Right lobe of liver (tissue), 6 donors: ENCODE measurements at places on chromosomes 3 and 15. TPM values are rescaled to one million over a fixed set of nuclear protein-coding genes. Genes with fewer than 3 reads are reported as not detected.

IQCB1 gene
- 6.4 TPM for total RNA-seq

DVL3 gene
- 20.8 TPM for total RNA-seq

C3orf22 gene
- total RNA-seq, result not detected

OR5K3 gene
- not detected for total RNA-seq

RTP3 gene
- 20.1 TPM for total RNA-seq

CPNE9 gene
- not detected for total RNA-seq

CGNL1 gene
- 54.5 TPM for total RNA-seq

TGM4 gene
- total RNA-seq, result not detected

BRPF1 gene
- total RNA-seq, result 5.4 TPM

CHRNA5 gene
- 0.19 TPM for total RNA-seq

ATP2B2 gene
- total RNA-seq, result 25.9 TPM

ADGRG7 gene
- total RNA-seq, result 6.0 TPM

KLHL40 gene
- not detected for total RNA-seq

- DNase-seq, result no peak
- no peaks in the 10 kb centered on the region for H3K4me1 ChIP-seq
- no peaks in the 10 kb centered on the region for H3K27me3 ChIP-seq
- no peaks in the 10 kb centered on the region for H3K36me3 ChIP-seq
- H3K4me3 ChIP-seq, result no peak overlapping the region
These were observed 199.6 kb upstream of the EIF1B start for GRCh38 chr3:40109641-40110490.

DNA sequence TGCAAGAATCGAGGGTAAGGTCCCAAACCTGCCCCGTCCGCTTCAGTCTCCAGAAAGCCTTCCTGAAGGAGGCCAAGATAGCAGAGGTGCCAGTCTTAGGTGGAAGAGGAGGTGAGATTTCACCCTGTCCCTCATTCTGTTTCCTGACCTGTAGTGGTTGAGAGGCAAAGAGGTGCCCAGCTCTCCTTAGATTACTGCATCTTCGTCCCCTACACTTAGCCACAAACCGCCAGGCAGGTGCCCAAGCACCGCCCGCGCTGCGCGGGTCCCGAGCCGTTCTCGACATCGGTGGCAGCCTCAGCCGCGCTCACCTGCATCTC, 23.8 kb upstream of the POLG start:
- no peaks in the 10 kb centered on the region for H3K36me3 ChIP-seq
- H3K4me1 ChIP-seq, result no peaks in the 10 kb centered on the region
- no peak for DNase-seq
- H3K27me3 ChIP-seq, result peaks cover 43% of the 10 kb centered on the region

DNA sequence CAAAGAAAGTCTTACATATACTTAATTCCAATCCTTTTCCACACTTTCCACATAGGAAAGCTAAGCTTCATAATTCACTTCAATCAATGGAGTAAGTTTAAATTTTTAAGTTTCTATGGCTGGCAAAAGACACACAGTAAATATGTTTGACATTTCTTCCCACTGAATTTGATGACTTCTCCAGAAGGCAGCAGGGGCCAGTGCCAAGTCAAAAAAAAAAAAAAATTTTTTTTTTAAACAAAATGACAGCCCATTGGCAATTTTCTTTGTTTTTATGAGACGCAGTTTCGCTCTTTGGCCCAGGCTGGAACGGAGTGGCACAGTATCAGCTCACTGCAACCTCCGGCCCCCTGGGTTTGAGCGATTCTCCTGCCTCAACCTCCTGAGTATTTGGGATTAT, 28.7 kb downstream of the ATP13A3 start:
- H3K4me3 ChIP-seq, result no peak overlapping the region
- no peak overlapping the region for H3K27ac ChIP-seq
- no peak for DNase-seq
- H3K4me1 ChIP-seq, result no peaks in the 10 kb centered on the region
- peaks cover 7% of the 10 kb centered on the region for H3K36me3 ChIP-seq

DNA sequence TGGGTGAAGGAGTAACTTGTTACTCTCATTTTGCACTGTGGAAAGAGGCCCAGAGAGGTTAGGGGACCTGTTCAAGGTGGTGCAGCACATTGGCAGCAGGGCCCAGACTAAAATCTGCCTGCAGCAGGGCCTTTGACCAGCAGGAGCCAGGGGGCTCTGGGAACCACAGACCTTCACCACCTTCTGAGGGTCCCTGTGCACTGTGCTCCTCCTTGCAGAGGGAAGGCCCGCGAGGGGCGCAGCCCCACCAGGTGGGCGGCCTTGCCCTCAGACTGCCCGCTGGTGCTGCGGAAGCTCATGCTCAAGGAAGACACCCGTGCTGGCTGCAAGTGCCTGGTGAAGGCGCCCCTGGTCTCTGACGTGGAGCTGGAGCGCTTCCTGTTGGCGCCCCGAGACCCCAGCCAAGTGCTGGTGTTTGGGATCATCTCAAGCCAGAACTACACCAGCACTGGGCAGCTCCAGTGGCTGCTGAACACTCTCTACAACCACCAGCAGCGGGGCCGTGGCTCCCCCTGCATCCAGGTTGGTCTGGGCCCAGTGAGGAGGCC, 61.5 kb upstream of the FGD5 start:
- no peak overlapping the region for H3K27ac ChIP-seq
- no peaks in the 10 kb centered on the region for H3K27me3 ChIP-seq
- DNase-seq, result no peak
- H3K4me1 ChIP-seq, result no peaks in the 10 kb centered on the region
- H3K4me3 ChIP-seq, result no peak overlapping the region

DNA sequence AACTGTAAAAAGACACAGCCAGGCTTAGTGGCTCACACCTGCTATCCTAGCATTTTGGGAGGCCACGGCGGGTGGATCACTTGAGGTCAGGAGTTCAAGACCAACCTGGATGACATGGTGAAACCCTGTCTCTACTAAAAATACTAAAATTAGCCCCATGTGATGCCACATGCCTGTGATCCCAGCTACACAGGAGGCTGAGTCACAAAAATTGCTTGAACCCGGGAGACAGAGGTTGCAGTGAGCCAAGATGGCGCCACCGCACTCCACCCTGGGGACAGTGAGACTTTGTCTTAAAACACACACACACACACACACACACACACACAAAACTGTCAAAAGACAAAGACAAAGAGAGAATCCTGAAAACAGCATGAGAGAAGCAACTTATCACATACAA, 18.0 kb downstream of the SPCS1 start:
- H3K27me3 ChIP-seq, result no peaks in the 10 kb centered on the region
- H3K36me3 ChIP-seq, result peaks cover 1% of the 10 kb centered on the region
- DNase-seq, result no peak

GRCh38 chr3:149038322-149038721, 47.0 kb downstream of the GYG1 start:
- no peaks in the 10 kb centered on the region for H3K36me3 ChIP-seq
- no peak overlapping the region for H3K4me3 ChIP-seq
- H3K4me1 ChIP-seq, result no peaks in the 10 kb centered on the region
- H3K27me3 ChIP-seq, result no peaks in the 10 kb centered on the region
- no peak overlapping the region for H3K27ac ChIP-seq

DNA sequence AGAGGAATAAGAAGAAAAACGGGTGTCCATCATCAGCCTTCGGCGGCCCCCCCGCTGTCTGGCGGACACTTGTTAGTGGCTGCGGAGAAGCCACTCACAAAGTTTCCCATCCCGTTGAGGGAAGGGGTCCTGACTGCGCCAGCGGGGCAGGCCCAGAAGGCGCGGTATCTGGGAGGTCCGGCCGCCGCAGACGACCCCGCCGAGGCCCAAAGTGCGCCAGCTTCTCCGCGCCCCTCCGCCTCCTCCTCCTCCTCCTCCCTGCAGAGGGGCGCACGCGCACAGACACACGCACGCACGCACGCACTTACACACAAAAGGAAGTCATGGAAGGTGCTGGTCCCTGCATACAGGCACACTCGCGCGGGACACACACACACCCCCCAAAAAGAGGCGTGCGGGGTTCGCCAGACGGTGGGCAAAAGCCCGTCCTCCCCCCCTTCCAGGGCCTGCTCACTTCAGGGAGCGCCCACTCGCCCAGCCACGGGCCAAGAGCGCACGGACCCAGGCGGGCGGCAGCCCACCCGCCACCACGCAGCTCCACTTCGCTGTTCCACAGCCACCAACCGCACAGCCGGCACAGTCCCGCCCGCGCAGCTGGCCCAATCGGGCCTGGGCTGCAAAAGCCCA, 18.0 kb downstream of the ZNF148 start:
- no peaks in the 10 kb centered on the region for H3K4me1 ChIP-seq
- no peaks in the 10 kb centered on the region for H3K36me3 ChIP-seq
- peak; percentile 58 for DNase-seq
- peak overlapping the region; percentile 48 for H3K4me3 ChIP-seq
- H3K27me3 ChIP-seq, result no peaks in the 10 kb centered on the region

- H3K27ac ChIP-seq, result no peak overlapping the region
- peak overlapping the region; percentile 20 for H3K4me3 ChIP-seq
These were observed 28.1 kb downstream of the NR1I2 start for GRCh38 chr3:119810018-119810435.

DNA sequence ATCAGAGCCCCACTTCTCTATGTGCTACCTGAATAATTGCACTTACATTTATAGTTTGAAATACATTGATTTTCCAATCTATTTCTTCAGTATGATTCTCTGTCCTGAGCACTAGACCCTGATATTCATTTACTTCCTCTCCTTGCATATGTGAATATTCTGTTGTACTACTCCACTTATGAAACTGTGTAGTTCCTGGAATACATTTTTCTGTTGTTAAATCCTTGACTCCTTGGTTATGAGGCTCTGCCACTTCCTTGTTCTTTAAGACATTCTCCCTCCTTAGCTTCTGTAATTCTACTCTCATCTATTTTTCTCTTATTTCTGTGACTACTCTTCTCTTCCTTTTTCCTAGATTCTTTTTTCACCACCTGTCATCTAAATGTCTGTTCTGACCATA, 12.9 kb upstream of the MGA start:
- H3K4me1 ChIP-seq, result peaks cover 15% of the 10 kb centered on the region
- H3K27me3 ChIP-seq, result no peaks in the 10 kb centered on the region
- no peak overlapping the region for H3K4me3 ChIP-seq
- no peaks in the 10 kb centered on the region for H3K36me3 ChIP-seq

DNA sequence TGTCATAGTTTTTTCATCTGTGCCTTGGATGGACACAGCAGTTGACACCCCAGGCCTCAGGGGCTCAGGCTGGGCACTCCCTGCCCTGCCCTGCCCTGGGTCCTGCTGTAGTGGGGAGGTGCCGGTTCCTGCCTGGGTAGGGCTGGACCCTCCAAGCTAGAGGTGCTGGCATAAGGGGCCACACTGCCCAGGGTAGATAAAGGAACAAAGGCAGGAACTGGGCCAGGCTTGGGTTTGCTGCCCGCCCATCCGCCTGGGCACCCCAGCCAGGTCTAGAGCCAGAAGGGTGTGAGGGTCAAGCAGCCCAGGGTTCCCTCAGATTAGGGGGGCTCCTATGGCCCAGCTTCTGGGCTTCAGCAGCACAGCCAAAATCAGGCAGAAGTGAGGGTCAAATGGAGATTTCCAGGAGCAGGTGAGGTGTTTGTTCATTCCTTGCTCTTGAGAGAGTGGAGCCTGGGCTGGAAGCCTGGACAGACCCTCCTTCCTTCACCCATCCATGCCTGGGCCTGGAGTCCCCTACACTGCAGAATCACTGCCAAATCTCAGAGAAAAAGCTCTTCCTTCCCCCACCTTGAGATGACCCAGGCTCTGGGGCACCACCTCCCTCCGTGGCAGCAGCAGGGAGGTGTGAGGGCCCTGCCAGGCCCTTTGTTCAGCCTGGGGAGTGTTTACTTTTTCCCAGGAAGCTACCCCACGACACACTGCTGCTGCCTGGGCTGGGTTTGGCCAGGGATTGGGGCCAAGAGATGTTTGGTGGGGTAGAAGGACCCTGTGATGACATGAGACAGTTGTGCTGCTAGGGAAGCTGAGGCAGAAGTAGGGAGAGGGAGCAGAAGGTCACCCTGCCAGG, 7.1 kb downstream of the SEMA3F start:
- H3K27ac ChIP-seq, result no peak overlapping the region
- no peak overlapping the region for H3K4me3 ChIP-seq
- no peak for DNase-seq
- no peaks in the 10 kb centered on the region for H3K27me3 ChIP-seq

GRCh38 chr3:50203113-50203808, 1.8 kb upstream of the SLC38A3 start:
- H3K4me1 ChIP-seq, result peaks cover 4% of the 10 kb centered on the region
- no peak overlapping the region for H3K4me3 ChIP-seq
- H3K36me3 ChIP-seq, result no peaks in the 10 kb centered on the region
- DNase-seq, result peak; percentile 75
- H3K27me3 ChIP-seq, result no peaks in the 10 kb centered on the region

GRCh38 chr3:161336661-161337060, 34.7 kb downstream of the SPTSSB start:
- H3K4me1 ChIP-seq, result no peaks in the 10 kb centered on the region
- no peak overlapping the region for H3K4me3 ChIP-seq
- no peaks in the 10 kb centered on the region for H3K36me3 ChIP-seq

DNA sequence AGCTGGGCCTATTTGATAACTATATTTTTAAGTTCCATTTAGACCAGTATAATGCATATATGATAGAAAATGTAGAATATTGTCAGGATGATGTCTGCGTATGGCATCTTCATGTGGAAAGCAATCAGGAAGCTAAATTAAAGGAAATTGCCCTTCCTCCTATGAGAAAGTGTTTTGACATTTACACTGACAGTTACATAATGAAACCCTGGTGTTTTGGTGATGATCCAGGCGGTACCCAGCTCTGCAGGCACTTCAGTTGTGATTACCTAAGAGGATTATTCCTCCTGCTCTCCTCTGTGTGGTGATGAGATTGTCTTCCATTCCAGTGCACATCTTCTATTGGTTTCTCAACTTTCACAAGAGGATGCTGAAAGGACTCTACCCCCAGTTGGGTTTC, 126.5 kb upstream of the MITF start:
- no peak overlapping the region for H3K27ac ChIP-seq
- no peaks in the 10 kb centered on the region for H3K27me3 ChIP-seq
- H3K36me3 ChIP-seq, result no peaks in the 10 kb centered on the region
- H3K4me3 ChIP-seq, result no peak overlapping the region
- DNase-seq, result no peak

DNA sequence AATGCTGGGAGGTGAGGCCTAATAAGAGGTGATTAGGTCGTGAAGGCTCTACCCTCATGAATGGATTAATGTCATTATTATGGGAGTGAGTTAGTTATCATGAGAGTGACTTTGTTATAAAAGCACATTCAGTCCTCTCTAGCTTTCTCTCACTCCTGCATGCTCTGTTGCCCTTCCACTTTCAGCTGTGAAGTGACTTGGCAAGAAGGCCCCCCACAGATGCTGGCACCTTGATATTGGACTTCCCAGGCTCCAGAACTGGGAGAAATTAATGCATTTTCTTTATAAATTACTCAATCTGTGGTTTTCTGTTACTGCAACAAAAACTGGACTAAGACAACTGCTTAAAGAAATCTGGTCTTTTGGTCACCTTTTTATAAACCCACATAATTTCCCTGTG, 144.3 kb downstream of the FBN1 start:
- no peak overlapping the region for H3K27ac ChIP-seq
- H3K4me1 ChIP-seq, result no peaks in the 10 kb centered on the region
- no peaks in the 10 kb centered on the region for H3K27me3 ChIP-seq
- no peak overlapping the region for H3K4me3 ChIP-seq
- H3K36me3 ChIP-seq, result no peaks in the 10 kb centered on the region

- DNase-seq, result no peak
- H3K4me3 ChIP-seq, result no peak overlapping the region
- no peaks in the 10 kb centered on the region for H3K36me3 ChIP-seq
- H3K4me1 ChIP-seq, result no peaks in the 10 kb centered on the region
These were observed 46.8 kb downstream of the MYO5A start for GRCh38 chr15:52481915-52482314.

GRCh38 chr3:105353485-105354161, 13.1 kb upstream of the ALCAM start:
- no peaks in the 10 kb centered on the region for H3K27me3 ChIP-seq
- no peaks in the 10 kb centered on the region for H3K4me1 ChIP-seq
- H3K27ac ChIP-seq, result no peak overlapping the region
